Cerebellar nuclear complex (tissue), 1 donor: ENCODE measurements at places on chromosomes 4 and X.

DNA sequence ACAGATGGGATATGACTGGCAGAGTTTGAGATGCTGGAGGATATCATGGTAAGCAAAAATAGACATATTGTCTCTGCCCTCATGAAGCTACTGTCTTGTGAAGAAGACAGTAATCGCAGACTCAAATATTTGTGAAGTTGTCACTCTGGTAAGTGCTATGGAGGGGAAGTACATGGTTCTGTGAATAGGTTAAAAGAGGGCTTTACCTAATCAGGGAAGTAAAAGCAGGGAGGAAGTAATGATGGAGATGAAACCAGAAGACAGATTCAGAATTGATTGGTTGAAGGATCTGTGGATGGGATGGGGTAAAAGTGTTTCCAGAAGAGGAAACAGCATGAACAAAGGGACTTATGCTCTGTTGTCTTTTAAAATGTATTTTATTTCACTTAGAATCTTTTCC is 19.3 kb upstream of the MAGED1 start:
- DNase-seq, result no peak

DNA sequence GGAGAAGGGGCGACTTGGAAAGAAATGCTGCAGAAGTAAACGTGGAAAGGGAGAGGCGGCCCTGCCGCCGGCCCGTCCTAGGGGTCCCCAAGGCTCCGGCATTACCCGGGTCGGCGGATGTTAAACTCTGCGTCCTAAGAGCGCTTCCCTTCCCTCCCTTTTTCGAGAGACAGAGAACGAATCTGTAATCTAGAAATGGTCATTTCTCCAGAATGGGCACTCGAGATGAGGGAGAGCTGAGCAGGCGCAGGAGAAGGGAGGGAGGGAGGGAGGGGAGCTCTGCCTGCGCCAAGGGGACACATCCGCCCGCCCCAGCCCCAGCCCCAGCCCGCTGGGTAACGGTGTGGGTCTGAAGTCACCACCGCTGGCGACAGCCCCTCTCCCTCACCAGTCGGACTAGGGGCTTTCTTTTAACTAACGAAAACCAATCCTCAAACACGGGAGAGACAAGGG is 1.7 kb downstream of the HCFC1 start:
- no peak for DNase-seq

DNA sequence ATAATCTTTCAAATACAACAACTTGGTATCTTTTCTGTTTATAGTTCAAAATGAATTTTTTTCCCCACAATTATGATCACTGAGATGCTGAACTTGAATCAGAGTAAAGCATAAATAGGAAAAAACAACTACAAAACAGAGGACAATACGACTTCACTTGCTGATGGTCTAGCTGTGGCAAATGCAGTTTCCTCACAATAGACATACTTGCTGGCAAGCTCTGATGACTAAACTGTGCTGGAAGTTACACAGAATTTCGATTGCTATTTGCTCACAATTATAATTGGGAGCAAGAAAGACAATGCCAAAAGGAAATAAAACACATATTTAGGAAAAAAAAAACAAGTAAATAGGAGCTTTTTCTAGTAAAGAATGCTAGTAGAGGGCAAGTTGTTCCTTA is 14.7 kb downstream of the VEGFC start:
- no peak for DNase-seq

GRCh38 chr4:25590171-25590570 is 65.5 kb upstream of the SLC34A2 start:
- DNase-seq, result no peak
